ENCODE measurements at places on chromosomes 11 and 22.

GRCh38 chr11:112652786-112653390 lies 308.3 kb upstream of the NCAM1 start:
- no peak for DNase-seq

DNA sequence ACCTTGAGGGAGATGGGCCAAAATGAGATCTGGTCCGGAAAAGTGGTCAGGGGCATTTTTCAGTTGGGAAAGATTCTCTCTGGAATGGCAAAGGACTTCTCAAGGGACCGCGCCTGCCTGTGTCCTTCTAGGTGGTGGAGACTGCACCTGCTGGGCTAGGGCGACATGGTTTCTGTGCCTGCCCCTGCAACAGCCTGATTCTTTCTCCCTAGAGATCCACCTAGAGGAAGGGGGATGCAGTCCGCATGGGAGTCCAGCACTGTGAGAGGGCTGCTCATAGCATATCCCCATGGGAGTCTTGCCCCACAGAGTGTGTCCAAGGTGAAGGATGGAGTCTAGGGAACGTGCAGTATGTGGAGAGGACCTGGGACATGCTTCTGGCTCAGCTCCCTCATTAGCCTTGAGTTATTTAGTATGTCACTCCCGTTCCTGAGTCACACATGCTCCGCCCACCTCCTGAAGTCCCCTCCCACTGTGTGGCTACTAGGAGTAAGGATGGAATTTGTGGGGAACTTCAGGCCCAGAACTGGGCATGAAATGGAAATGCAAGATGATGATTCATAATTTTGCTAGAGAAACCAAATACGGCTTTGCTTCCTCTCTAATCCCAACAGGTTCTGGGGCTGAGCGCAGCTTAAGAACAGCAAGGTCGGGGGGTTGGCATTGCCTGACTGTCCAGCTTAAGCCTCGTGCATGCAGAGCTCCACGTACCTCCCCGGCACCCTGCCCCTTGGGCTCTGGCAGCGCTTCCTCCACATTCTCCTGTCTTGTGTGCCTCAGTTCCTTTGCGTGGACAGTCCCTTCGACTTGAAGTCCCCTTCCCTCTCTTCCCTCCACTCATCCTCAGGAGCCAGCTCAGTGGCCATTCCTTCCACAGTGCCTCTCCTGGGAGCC lies 35.0 kb downstream of the GRIK4 start:
- DNase-seq = no peak

DNA sequence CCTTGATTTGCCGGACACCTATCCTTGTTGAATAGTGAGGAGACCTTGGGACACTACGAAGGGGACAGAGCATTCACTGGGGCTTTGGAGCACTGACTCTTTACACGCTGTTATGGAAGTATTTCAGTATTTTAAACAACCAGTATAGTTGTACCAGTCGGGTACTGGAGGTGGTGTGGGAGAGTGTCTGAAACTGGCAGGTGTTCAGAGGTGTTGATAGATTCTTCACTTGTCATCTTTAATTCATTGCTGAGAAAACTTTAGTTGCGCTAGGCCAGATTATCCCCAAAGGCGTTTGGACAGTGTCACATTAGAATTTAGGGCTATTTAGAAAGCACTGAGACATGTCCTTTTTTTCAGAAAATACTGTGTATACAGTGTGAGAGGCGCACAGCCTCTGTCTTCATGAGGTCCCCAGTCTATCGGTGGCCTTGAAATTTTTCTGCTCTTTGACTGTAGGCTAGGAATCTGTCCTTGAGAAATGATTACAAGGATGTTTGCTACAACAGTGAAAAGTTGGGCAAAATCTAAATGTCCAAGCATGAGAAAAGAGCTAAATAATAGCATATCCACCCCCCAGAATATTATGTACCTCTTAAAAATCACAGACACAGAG lies 69.7 kb downstream of the TEAD1 start:
- no peak for DNase-seq

DNA sequence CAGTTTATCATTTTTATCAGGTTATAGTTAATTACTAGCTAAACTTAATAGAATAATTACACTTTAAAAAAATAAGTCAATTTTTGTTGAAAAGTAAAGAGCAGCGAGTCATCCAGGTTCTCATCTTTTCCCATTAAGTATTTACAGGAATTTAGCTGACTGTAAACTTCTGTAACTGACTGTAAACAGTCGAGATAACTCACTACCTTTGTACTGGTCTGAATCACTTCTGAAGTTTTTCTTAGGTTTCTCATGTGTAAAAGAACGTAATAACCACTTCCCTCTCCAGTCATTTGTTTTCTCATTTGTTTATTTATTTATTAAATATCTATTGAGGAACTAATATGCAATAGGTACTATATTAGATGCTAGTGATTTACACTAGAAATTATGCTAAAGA lies 270.8 kb downstream of the DYNC2H1 start:
- no peak for DNase-seq

GRCh38 chr11:33885338-33886005 lies 6.4 kb downstream of the LMO2 start:
- DNase-seq = no peak

GRCh38 chr11:26442131-26442530 lies 110.2 kb downstream of the ANO3 start:
- no peak for DNase-seq

DNA sequence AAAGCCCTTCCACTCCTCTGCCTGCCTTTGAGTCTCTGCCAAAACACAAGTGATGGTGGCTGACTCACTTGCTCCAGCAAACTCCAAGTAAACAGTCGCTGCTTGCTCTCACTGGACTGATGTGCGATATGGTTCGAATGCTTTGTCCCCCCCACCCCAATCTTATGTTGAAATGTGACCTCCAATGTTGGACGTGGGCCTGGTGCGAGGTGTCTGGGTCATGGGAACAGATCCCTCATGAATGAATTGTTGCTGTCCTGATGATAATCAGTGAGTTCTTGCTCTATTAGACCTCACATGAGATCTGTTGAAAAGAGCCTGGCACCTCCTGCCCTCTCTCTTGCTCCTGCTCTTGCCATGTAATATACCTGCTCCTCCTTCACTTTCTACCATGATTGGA lies 747.9 kb downstream of the OPCML start:
- DNase-seq = no peak

DNA sequence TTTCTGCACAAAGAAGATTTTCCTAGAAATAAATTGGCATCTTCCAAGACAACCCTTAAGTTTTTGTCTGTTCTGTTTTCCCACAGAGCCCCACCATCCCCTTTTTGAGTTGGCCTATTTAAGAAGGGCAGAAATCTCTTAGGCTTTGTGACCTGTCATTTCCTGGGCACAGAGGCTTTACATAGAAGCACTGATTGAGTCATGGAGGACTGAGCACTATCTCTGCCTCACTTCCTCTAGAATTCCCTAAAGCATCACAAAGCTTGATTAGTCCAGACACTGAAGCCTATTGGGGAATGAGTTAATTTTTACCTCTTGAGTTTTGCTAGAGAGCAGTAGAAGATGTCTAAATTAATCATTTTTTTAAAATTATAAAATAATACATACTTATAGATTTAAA lies 25.4 kb downstream of the TRIM44 start:
- no peak for DNase-seq

GRCh38 chr11:88352139-88352538 lies 14.6 kb upstream of the CTSC start:
- no peak for DNase-seq

DNA sequence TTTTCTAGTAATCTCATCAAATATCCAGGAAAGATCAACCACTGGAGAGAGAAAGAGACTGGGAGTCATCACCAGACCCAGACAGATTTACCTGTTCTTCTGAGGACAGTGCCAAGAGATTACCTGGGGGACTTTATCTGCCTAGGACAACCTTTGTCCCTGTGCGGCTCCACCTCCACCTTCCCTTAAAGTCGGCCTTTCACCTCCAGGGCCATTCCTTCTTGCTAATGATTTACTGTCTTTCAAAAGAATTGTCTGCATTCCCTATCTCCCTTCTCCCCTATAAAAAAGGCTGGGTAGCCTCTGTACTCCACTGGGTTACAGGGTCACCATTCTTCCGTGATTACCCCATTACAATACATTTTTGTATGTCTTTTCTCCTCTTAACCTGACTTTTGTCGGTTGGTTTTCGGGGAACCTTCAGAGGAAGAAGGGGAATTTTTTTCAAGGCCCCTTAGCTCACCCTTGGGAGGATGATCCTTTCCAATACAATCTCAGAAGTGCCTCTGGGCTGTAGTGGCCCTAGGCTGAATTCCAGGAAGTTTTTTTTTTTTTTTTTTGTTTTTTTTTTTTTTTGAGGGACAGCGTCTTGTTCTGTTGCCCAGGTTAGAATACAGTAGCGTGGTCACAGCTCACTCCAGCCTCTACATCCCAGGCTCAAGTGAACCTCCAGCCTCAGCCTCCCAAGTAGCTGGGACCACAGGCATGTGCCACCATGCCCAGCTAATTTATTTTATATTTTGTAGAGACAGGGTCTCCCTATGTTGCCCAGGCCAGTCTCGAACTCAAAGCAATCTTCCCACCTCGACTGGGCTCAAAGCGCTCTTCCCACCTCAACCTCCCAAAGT lies 1.5 kb upstream of the HMOX1 start:
- DNase-seq = no peak

GRCh38 chr11:19347911-19348310 lies 107.2 kb upstream of the E2F8 start:
- DNase-seq = no peak
